Prostate gland (tissue), 2 donors: ENCODE measurements at places on chromosomes 1 and 21. TPM values are rescaled to one million over a fixed set of nuclear protein-coding genes. Genes with fewer than 3 reads are reported as not detected.

Gene SAMSN1
- 1.1 TPM for total RNA-seq

Gene CGN
- 37.5 TPM for total RNA-seq

Gene SYT14
- total RNA-seq = 0.41 TPM

Gene FBXO44
- 51.2 TPM for total RNA-seq

Gene TRABD2B
- 2.1 TPM for total RNA-seq

Gene HES3
- not detected for total RNA-seq

Gene MYCL
- 14.5 TPM for total RNA-seq

Gene GPR161
- total RNA-seq = 23.3 TPM

GRCh38 chr1:225460737-225461532, 33.1 kb upstream of the LBR start:
- no peaks in the 10 kb centered on the region for H3K27me3 ChIP-seq
- no peak for DNase-seq
- H3K4me1 ChIP-seq = peaks cover 3% of the 10 kb centered on the region
- H3K4me3 ChIP-seq = no peak overlapping the region
- peak overlapping the region; percentile 61 for H3K27ac ChIP-seq

DNA sequence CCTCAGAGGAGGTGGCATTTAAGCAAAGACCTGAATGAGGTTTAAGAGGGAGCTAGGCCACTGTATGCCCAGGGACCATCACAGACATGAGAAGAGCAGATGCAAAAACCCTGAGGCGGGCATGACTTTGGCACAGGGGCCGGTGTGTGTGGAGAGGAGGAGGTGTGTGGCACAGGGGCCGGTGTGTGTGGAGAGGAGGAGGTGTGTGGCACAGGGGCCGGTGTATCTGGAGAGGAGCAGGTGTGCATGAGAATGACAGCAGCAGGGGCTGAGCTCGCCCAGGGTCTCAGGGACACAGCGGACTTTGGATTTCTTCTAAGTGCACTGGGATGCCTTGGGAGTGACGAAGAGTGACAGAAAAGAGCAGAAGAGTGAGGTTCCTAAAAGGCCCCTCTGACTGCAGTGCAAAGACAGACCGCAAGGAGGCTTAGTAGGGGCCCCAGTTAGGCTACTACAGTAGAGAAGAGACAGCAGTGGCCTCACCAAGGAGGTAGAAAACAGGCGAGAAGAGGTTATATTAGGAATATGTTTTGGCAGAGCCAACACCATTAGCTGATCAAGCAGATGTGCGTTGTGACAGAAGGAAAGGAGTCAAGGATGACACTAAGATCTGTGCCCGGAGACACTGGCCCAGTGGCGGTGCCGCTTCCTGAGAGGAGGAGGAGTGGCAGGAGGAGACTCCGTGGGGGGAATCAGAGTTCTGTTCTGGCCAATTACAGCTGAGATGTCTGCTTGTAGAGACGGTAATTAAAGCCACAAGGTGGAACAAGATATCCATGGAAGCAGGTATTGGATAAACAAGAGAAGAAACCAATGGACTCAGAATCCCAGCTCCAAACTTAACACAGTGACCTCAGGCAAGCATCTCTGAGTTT, 18.4 kb downstream of the ZBTB17 start:
- no peak overlapping the region for H3K27ac ChIP-seq
- H3K4me1 ChIP-seq = no peaks in the 10 kb centered on the region
- no peak overlapping the region for H3K4me3 ChIP-seq
- no peaks in the 10 kb centered on the region for H3K27me3 ChIP-seq

DNA sequence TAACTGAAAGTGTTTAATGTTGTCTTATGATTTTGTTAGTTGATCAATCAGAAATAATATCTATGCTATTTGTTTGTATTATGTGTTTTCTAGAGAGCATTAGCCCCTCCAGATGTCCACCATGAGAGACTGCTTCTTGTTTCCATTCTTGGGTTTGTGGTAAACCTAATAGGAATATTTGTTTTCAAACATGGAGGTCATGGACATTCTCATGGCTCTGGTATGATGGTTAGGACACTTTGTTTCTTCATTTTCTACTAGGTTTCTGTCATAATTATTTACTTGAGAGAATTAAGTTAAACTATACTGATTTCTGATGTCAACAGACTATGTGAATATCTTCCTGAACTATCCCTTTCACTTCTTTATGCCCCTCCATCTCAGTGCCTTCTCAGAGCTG, 16.1 kb downstream of the SLC30A7 start:
- no peaks in the 10 kb centered on the region for H3K36me3 ChIP-seq
- no peaks in the 10 kb centered on the region for H3K4me1 ChIP-seq
- no peak overlapping the region for H3K27ac ChIP-seq
- no peak overlapping the region for H3K4me3 ChIP-seq

- no peaks in the 10 kb centered on the region for H3K36me3 ChIP-seq
- no peak overlapping the region for H3K4me3 ChIP-seq
- DNase-seq = no peak
Measured at GRCh38 chr1:32872192-32872460, 1.4 kb upstream of the FNDC5 start.

- H3K27ac ChIP-seq = no peak overlapping the region
- H3K36me3 ChIP-seq = no peaks in the 10 kb centered on the region
- H3K4me3 ChIP-seq = no peak overlapping the region
- no peaks in the 10 kb centered on the region for H3K27me3 ChIP-seq
- peak; percentile 26 for DNase-seq
Measured at GRCh38 chr1:80217377-80217986, 1211.0 kb upstream of the ADGRL4 start.

GRCh38 chr1:206048582-206048981, 4.4 kb upstream of the RHEX start:
- H3K36me3 ChIP-seq = no peaks in the 10 kb centered on the region
- H3K4me1 ChIP-seq = no peaks in the 10 kb centered on the region
- no peak overlapping the region for H3K4me3 ChIP-seq
- no peak for DNase-seq
- H3K27ac ChIP-seq = no peak overlapping the region

DNA sequence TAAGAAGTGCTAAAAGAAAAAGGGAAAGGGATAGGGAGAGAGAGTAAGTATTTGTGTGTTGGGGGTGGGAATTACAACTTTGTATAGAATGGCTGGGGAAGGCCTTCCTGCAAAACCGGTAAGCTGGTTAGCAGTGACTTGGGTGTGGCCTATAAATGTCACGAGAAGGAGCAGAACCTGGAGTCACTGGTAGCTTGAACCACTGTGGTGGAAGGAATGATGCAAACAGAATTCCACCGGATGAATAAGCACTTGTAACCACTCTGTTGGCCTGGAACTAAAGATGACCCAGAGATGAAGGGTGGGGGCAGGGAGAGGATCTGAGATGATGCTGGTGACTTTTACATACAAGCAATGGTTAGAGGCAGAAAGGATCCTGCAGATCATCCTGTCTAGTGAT, 8.9 kb downstream of the XKR8 start:
- H3K27me3 ChIP-seq = no peaks in the 10 kb centered on the region
- peaks cover 4% of the 10 kb centered on the region for H3K36me3 ChIP-seq

DNA sequence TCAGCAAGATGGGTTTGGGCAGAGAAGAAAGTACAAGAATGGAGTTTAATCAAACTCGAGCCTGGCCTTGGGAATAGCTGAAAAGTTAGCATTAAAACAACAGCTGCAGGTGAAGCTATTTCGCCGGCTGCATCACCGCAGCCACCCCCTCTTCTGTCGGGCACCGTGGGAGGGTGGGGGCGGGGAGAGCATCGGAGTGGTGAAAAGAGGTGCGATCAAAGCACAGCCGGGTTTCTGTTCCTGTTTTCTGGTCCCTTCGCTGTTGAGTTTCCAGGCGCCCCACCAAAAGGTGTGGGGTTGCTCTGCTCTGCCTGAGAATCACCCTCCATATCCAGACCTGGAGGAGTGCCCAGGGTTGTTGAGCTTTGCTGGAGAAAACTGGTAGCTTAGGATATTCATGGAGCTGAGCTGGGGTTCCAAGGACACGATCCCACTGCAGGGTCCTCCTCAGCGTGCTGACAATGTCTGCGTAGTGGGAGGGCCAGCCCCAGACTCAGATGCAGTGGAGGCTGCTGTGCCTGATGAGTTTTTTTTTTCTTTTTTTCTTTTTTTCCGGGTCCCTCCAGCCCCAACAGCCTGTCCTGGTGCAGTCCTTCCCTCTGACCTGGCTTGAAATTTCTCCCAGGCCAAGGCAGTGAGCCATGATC, 127.5 kb upstream of the C1orf174 start:
- DNase-seq = no peak
- H3K27me3 ChIP-seq = no peaks in the 10 kb centered on the region
- H3K4me1 ChIP-seq = no peaks in the 10 kb centered on the region
- H3K36me3 ChIP-seq = no peaks in the 10 kb centered on the region

DNA sequence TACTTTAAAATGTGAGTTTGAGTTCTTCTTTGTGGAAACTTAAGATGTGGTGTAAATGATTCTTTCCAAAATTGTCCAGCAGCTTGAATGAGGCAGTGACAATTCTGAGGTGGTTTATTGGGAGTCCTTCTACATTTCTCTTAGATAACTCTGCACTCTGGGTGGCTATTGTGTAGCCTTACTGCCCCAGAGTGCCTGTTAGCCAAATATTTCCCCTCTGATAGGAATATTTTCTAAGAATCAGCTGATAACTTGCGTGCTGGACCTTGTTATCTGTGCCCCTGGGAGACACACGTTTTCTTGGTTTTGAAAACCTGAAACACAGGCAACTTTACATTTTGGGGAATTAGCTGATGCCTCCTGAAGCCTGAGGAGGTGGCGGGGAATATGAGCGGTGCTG, 91.6 kb downstream of the CD247 start:
- H3K36me3 ChIP-seq = no peaks in the 10 kb centered on the region
- no peak overlapping the region for H3K27ac ChIP-seq
- DNase-seq = no peak
- H3K4me1 ChIP-seq = no peaks in the 10 kb centered on the region
- no peaks in the 10 kb centered on the region for H3K27me3 ChIP-seq

- H3K4me1 ChIP-seq = no peaks in the 10 kb centered on the region
- no peak for DNase-seq
- H3K27me3 ChIP-seq = no peaks in the 10 kb centered on the region
- H3K27ac ChIP-seq = no peak overlapping the region
- H3K4me3 ChIP-seq = no peak overlapping the region
Measured at GRCh38 chr1:156958247-156958714, 37.8 kb downstream of the LRRC71 start.

DNA sequence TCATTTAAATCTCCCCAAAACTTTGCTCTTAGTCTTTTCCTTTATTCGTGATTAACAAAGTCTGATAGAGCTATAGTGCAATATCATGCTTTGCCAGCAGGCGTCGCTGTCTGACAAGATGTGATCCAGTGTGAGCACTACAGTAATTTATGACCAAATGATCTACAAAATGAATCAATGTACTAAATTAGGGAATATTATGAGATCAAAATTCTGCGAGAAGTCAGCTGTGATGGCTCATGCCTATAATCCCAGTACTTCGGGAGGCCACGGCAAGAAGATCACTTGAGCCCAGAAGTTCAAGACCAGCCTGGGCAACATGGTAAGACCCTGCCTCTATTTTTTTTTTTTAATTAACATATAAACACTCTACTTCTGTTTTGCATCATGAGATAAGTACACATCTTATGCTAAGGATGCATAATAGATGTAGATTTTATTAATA, 3.6 kb upstream of the SPSB1 start:
- H3K27ac ChIP-seq = no peak overlapping the region
- H3K36me3 ChIP-seq = no peaks in the 10 kb centered on the region
- H3K4me1 ChIP-seq = no peaks in the 10 kb centered on the region
- peak; percentile 68 for DNase-seq
- no peaks in the 10 kb centered on the region for H3K27me3 ChIP-seq

DNA sequence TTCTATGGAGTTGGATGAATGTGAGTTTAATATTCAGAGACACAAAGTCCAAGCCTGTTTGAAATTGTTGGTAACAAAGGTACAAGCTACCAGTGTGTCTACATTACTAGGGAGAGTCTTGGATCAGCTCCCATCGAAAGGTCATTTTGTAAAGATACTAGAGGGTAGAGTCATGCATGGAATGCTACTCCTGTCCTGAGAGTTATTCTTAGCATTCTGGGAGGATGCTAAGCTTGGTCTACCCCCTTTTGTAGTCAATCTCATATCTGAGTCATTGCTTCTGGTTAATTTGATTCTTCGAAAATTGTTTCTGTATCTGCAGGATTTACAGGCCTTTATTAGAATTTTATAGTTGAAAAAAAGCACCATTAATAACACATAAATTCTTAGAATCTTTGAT, 240.2 kb downstream of the ST6GALNAC3 start:
- no peaks in the 10 kb centered on the region for H3K27me3 ChIP-seq
- no peaks in the 10 kb centered on the region for H3K4me1 ChIP-seq
- DNase-seq = no peak

- H3K4me3 ChIP-seq = no peak overlapping the region
- H3K27me3 ChIP-seq = no peaks in the 10 kb centered on the region
- no peak for DNase-seq
- no peaks in the 10 kb centered on the region for H3K36me3 ChIP-seq
- no peak overlapping the region for H3K27ac ChIP-seq
- peaks cover 9% of the 10 kb centered on the region for H3K4me1 ChIP-seq
Measured at GRCh38 chr1:211606332-211606913, 27.5 kb upstream of the SLC30A1 start.

DNA sequence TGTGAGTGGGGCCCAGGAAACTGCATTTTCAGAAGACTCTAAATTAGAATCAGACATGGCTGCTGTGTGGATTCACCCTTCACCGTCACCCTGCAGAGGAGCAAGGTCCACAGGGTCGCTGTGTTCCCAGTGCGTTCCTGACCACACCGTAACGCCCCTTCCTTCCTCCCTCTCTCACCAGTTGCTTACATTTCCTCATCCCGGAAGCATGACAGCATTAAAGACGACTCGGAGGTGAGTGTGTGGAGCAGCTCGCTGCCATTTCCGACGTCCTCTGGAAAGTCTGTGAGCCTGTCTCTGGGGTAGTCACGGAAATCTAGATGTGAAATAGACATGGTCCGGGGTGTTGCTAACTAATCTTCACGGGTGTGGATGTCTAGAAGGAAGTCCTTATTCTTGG, 45.9 kb downstream of the FAAP20 start:
- no peak overlapping the region for H3K4me3 ChIP-seq
- DNase-seq = no peak
- H3K4me1 ChIP-seq = no peaks in the 10 kb centered on the region

DNA sequence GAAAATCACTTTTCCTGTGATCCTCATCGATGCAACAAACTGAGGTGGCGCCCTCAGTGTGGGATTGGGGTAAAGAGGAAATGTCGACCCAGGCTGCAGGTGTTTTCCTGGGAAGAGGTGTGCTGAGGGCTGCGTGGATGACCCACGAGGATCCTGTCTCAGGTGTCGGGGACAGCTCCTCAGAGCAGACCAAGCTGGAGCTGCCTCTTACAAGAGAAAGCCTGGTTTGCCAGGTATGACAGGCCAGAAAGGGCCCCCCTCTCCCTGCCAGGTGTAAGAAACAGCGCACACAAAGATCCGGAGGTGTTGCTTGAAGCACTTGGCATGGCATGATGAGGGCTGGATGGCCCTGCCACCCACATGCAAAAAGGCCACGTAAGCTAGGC, 12.6 kb downstream of the FHAD1 start:
- H3K36me3 ChIP-seq = no peaks in the 10 kb centered on the region
- no peak for DNase-seq

DNA sequence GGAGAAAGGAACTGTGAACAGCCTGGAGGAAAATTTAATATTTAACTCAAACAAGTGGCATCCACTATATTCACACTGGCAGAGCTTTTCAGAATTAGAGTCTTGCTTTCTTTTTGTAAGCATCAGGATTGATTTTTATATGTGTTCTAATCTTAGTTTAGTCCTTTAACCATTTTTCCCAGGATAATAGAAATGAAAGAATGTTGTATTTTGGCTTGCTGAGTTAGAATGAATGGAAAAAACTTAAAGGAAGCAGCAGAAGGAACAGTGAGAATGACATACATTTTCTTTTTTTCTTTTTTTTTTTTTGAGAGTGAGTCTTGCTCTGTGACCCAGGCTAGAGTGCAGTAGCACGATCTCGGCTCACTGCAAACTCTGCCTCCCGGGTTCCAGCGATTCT, 53.0 kb downstream of the ZC3H11B start:
- H3K27ac ChIP-seq = no peak overlapping the region
- H3K4me1 ChIP-seq = peaks cover 5% of the 10 kb centered on the region
- DNase-seq = no peak
- H3K36me3 ChIP-seq = no peaks in the 10 kb centered on the region
- no peak overlapping the region for H3K4me3 ChIP-seq
- no peaks in the 10 kb centered on the region for H3K27me3 ChIP-seq
